ENCODE measurements at places on chromosomes 16 and 17. TPM values are rescaled to one million over a fixed set of nuclear protein-coding genes. Genes with fewer than 3 reads are reported as not detected.

Gene TP53TG3C
- not detected for total RNA-seq

Gene GPR139
- total RNA-seq = not detected

Gene SPATA33
- 0.43 TPM for total RNA-seq

Gene AATK
- total RNA-seq = 1.1 TPM

Gene GNAO1
- 0.24 TPM for total RNA-seq

Gene LGALS9B
- total RNA-seq = not detected

Gene TPSB2
- total RNA-seq = not detected
